ENCODE measurements at places on chromosomes 3 and 15.

- no peak for DNase-seq
These were observed 31.4 kb downstream of the FSD2 start for GRCh38 chr15:82774496-82774895.

DNA sequence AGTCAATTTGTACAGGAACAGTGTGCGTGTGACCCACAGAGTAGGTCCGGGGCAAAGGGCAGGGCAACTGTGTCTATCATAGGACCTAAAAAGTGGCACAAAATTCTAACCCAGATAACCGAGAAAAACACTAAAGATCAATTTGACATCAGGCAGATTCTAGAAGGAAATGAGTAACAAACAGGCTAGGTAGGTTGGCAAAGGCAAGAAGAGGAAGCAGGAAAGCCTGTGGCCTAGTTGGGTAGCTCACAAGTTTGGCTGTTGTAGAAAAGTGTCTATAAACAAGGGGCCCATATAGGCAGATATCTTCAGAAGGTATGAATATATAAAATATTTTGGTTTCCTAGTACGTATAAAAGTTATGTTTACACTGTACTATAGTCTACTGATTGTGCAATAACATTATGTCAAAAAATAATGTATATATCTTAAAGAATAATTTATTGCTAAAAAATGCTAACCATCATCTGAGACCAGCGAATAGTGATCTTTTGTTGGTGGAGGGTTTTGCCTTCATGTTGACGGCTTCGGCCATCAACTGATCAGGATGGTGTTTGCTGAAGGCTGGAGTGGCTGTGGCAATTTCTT, 13.3 kb upstream of the OR5K1 start:
- no peak for DNase-seq

- DNase-seq: no peak
These were observed 76.6 kb upstream of the PRTG start for GRCh38 chr15:55819397-55820034.

DNA sequence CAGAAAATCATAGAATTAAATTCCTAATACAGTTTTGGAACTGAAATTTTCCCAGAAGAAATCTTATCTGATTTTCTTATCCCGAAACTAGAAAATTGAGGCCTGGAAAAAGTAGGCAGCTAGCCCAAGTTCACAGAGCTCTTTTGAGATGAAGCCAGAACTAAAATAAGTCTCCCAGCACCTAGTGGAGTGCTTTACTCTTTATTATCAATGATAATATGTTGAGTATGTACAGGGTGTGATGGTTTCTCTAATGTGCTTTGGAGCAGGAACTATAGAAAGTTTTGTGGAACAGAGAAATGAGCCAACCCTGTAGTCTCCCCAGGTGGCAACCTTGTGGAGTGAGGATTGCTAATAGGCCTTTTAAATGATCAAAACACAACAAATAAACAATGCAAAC, 30.3 kb upstream of the BCL6 start:
- DNase-seq: no peak

DNA sequence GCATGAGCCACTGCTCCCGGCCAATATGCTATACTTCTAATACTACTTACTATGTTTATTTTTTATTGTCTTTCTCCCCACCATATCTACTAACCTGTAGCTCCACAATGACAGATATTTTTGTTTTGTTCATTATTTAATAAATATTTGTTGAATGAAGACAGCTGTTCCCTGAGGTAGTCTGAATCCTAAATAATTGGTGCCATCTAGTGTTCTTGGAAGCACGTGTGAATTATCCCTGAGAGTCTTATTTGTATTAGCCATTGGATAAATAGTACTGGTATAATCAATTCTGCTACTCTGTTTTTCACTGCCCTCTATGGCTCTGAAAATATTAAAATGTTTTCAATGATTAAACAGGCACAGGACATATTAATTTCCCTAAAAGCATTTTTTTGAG, 5.6 kb upstream of the APPL1 start:
- DNase-seq: no peak

DNA sequence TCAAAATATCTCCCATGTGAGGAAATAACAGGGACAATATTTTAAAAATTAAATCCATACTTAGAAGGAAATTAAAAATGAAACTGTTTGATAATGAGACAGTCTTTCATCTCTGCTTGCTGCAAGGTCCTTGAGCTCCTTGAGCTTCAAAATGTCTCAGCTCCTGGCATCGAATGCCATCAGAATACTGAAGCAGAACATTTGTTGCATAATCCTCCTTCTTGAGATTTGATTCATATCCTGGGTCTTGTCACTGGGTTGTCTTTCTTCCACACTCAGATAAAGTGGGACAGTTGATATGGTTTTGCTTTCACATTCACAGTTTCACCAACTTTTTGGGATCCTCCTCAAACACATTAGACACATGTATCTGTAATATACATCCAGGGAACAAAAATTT, 27.8 kb downstream of the COL8A1 start:
- DNase-seq: no peak

DNA sequence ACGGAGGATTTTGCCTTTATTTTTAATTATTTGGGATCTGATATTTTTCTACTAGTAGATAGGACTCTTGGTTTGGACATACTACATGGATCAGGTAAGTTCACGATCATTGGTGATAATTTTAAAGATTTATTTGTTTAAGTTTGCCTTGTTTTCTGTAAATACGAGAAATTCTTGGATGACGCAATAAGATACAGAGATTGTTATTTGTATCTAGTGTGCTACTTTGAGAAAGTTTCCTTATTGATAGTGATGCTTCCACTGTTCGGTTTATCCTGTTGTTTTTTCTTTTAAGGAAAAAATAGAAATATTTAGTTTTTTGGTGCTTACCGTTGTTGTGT, 577 bp downstream of the CHD2 start:
- no peak for DNase-seq

- DNase-seq: no peak
These were observed 70.1 kb downstream of the GPR160 start for GRCh38 chr3:170107941-170108340.

DNA sequence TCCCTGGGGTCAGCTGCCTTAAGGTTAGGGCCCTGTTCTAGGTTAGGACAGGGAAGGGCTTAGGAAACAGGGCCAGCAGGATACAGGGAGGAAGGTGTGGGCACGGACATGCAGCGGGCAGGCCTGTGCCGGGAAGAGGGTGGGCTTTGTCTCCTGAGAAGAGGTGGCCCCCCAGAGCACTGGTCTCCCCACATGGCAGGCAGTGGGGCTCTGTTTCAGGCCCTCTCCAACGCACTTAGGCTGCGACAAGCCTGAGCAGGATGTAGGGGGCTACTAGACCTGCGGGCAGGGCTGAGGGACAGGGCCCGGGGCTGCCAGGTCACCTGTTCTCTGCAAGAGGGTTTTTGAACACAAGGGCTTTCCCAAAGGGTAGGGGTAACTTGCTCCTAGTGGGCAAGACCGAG, 33.5 kb downstream of the KLF13 start:
- DNase-seq: no peak

- peak; percentile 51 for DNase-seq
These were observed 22.7 kb downstream of the SSUH2 start for GRCh38 chr3:8621872-8622271.

DNA sequence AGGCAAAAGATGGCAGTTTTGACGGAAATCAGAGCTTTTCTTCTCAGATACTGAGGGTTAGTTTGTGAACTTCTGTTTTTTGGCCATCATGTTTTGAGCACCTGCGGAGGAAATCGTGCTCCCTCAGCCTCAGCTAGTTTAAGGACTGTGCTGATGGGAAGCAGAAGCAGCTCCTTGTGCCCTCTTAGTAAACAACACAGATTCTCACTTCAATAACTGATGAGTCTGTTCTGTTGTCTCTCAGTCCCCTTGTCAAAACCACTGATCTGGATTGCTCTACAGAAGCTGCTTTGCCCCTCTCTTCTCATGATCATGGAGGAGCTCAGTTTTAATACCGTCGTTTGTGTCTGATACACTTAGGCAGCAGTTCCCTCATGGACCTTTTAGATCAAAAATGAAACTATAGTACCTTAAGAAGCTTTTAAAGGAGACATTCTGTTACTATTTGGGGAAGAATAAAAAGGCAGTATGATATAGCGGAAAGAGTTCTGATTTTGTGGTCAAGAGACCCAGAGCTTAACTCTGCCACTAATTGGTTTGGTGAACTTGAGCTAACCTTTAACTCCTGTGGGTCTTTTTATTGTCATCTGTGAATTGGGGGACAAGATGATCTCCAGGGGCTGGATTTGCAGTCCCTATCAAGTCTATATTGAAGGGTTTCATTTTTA, 152.6 kb downstream of the BBX start:
- no peak for DNase-seq

DNA sequence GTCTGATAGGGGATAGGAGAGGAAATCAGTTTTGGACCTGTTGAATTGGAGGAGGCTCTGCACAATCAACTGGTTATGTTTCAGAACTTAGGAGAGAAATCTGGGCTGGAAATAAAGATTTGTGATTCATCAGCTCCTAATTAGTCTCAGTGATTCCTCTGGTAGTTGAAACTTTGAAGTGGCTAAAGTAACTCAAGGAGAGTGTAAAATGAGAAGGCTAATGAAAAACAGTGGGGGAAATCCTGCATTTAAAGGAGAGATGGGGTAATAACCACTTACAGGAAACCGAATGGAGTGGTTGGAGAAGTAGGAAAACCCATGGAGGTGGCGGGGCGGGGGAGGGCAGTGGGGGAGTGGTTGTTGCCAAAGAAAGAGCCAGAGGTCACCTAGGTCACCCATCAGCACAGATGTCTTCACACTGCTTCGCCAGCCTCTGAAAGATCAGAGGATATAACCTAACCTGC, 32.6 kb downstream of the MAP2K5 start:
- DNase-seq: no peak

Data from amniotic stem cell (primary cell).